ENCODE measurements at places on chromosomes 16 and 17. TPM values are rescaled to one million over a fixed set of nuclear protein-coding genes. Genes with fewer than 3 reads are reported as not detected.

Gene EFCAB5
- total RNA-seq: 1.0 TPM

Gene ITGAD
- not detected for total RNA-seq

Gene NPIPA7
- 7.7 TPM for total RNA-seq

Gene ANKRD40
- total RNA-seq: 30.6 TPM

Gene USH1G
- not detected for total RNA-seq

GRCh38 chr16:11389631-11390565 lies 44.6 kb downstream of the RMI2 start:
- DNase-seq: no peak

DNA sequence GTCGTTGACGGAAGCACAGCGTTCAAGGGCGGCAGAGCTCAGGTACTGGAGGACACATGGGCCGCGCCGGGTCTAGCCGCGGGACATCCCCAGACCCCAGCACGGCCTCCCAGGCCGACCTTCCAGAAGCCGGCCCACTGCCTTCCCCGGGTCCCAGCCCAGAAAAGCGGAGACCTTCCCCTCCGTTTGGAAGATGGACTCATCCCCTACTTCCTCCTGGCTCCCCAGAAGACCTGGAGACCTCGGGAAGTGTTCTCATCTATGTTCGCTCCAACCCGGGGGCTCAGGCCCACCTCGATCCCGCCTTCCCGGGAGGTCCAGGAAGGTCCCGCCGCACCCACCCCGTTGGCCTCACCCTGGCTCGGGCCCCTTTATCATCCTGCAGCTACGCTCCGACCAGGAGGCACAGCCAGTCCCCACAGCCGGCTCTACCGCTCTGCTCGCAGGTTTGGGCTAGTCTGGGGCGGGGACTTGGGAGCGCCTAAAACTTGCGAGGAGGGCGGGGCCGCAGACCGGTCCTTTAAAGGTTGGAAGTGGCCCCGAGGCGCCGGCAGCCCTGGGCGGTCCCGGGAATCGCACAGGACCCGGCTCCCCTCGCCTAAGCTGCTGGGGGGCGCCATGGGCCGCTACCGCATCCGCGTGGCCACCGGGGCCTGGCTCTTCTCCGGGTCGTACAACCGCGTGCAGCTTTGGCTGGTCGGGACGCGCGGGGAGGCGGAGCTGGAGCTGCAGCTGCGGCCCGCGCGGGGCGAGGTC lies at the start of gene ALOX12:
TSS of gene ALOX12 (plus strand) at position 550 of the 756 bp plus-strand sequence. CDS start at position 619, 69 bp downstream.
- DNase-seq: no peak

DNA sequence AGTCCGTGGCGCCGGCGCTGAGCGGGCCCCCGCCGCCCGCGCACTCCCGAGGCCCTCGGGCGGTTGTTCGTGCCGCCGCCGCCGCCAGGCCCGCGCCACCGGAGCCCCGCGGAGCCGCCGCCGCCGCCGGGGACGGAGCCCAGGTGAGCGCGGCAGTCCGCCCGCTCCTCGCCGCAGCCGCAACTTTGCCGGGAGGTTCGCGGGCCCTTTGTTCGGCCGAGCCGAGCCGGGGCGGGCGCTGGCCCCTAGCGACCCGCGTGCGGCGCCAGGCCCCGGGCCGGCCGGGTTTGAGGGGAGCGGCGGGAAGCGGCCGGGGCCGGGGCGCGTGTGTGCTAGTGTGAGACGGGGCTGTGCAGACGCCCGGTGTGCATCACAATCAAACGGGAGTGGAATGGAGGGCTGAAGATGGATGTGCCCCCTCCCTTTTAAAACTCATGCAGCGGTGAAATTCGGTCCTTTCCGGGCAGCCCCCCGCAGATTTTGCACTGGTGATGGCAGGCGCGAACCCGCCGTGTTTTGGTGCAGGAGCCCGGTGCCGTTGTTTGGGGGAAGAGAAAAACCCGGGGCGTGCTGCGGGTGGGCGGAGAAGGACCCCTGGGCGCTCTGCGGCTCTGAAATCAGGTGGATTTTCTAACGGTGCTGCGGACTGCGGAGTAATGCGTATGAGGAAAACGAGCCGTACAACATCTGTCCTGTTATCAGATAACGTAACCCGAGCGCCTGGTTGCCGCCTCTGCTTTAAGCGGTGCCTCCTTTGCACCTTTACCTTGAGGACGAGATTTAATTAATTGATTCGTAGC lies 823 bp downstream of the TNRC6C start:
- DNase-seq: peak; percentile 28

Gene SLC25A19
- 25.9 TPM for total RNA-seq

GRCh38 chr17:8935191-8935590 lies 30.3 kb downstream of the PIK3R5 start:
- DNase-seq: peak; percentile 79

Gene CFAP119
- total RNA-seq: 3.1 TPM

Gene ZNF646
- 21.1 TPM for total RNA-seq

DNA sequence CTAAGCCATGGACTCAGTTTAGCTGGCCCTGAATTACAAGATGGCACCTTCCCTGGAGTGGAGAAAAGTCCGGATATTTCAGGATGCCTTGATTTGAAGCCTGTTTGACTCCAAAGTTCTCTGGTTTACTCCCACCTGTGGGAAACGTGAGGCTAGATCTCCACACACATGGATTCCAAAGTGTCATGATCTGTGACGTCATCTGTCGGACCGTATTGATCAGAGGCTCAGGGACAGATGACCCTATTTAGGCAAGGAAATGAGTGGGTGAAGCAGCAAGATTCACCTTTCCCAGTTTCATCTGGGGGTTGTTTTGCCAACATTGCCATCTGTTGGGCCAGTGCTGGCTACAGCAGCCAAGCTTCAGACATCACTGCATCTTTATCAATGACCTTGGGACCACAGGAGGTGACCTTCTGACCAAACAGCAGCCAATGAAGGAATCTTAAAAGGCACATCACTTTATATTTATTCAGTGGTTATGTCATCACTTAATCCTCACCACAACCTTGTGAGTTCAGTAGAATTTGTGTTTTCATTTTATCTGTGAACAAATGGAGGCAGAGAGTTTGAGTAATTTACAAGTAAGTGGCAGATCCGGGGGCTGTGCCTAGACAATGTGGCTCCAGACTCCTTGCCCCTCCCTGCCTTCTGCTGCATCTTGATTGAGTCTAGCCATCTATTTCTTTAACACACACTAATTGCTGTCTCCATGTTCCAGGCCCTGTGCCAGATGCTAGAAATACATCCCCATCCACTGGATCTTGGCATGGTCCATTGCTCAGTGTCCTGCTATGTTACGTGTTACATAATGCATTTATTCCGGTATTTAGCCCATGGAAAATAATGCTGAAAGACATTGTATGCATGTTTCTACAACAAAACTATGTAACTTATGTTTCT lies 1.5 kb upstream of the CDH13 start:
- no peak for DNase-seq
